Stimulated activated CD4-positive, alpha-beta T cell treated with anti-CD3 and anti-CD28 coated beads, Interleukin-1b, Interleukin-23, amount 100 ng/mL, for 1 hour (primary cell): ENCODE measurements at places on chromosomes 11 and 22.
A peak's percentile ranks its signal among the peaks of the same experiment; 100 is the strongest.

DNA sequence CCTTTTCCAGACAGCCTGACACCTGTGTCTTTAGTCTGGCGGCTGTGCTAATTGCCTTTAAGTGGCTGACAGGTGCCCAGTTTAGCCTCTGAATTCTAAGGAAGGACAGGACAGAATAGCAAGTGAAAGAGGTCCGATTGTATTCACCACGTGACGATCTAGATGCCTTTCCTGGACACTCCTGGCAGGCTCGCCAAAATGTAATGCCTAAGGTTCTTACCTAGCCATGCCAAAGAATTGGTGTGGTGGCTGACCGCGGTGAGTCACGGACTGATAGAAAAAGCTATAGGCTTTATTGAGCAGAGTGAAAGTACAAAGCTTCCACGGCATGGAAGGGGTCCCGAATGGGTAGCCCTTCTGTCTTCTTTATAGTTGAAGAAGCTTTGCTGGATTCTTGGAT, 26.7 kb downstream of the ANKRD42 start:
- DNase-seq: no peak

GRCh38 chr11:13984616-13985450, 22.3 kb downstream of the SPON1 start:
- DNase-seq: no peak

DNA sequence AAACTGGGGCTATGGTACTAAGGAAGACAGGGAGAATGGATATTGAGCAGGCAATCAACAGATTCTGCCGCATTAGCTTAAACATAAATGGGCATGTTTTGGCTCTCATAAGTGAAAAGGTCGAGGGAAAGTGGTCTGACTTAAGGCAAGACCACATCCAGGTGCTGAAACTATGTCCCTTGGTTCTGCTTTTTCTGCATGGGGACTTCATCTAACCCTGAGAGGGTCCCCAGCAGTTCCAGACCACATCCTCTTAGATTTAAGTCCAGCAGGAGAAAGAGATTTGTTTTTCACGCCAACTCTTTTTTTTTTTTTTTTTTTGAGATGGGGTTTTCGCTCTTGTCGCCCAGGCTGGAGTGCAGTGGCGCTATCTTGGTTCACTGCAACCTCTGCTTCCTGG, 5.5 kb downstream of the RPS6KA4 start:
- DNase-seq: no peak

- no peak for DNase-seq
Observed at GRCh38 chr11:100681064-100681502, 6.0 kb upstream of the ARHGAP42 start.

DNA sequence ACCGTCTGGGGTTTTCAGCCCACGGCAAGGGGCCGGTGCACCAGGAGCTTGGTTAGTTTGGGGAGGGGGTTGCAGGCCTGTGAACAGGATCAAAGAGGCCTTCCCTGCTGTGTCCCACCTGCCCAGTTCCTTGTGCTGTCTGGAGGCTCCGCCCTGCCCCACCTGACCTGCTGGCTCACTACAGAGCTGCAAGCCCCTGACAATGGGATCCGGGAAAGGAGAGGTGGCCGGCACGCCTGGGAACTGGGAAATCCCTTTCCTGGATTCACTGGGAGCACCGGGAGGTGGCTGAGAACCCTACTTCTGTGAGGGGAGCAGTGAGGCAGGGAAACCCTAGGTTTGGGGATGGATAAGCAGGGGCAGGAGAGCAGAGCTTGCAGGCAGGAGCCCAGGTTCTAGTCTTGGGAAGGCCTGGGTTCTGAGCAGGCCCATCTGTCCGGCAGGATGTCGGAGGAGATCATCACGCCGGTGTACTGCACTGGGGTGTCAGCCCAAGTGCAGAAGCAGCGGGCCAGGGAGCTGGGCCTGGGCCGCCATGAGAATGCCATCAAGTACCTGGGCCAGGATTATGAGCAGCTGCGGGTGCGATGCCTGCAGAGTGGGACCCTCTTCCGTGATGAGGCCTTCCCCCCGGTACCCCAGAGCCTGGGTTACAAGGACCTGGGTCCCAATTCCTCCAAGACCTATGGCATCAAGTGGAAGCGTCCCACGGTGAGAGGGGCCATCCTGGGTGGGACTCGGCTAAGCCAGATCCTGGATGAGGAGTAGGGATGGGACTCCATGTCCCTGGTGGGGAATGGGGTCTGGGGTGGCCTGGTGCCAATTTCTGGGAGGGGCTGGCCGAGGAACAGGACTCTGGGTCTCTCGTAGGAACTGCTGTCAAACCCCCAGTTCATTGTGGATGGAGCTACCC, 786 bp downstream of the CAPN1 start:
- DNase-seq: no peak

DNA sequence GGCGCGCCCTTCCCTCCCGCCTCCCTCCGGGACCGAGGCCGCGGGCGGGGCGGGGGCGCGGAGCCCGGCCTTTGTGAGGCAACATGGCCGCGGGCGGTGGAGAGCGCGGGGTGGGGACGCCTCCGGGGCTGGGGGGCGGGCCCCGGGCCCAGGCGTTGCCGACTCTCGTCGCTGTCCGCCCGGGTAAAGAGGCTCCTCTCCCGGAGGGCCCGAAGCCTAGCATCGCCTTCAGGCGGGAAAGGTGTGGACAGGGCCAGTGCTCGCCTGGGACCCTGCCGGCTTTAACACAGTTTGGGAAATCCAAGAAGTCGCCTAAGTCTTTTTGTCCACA, 369 bp downstream of the DGCR8 start:
- DNase-seq: peak; percentile 50

DNA sequence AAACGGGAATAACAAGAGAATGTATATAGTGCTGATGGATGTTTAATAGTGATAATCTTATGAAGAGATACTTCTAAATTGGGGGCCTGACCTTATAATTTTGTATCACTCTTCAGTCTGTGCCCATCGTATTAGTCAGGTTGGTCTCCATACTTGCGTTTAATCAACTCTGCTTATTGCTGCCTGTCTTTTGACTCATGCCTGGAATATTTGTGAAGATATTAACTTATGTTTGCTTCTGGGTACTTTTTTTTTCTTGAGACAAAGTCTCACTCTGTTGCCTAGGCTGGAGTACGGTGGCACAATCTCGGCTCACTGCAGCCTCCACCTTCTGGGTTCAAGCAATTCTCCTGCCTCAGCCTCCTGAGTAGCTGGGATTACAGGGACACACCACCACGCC, 24.0 kb downstream of the TMEM135 start:
- DNase-seq: no peak

DNA sequence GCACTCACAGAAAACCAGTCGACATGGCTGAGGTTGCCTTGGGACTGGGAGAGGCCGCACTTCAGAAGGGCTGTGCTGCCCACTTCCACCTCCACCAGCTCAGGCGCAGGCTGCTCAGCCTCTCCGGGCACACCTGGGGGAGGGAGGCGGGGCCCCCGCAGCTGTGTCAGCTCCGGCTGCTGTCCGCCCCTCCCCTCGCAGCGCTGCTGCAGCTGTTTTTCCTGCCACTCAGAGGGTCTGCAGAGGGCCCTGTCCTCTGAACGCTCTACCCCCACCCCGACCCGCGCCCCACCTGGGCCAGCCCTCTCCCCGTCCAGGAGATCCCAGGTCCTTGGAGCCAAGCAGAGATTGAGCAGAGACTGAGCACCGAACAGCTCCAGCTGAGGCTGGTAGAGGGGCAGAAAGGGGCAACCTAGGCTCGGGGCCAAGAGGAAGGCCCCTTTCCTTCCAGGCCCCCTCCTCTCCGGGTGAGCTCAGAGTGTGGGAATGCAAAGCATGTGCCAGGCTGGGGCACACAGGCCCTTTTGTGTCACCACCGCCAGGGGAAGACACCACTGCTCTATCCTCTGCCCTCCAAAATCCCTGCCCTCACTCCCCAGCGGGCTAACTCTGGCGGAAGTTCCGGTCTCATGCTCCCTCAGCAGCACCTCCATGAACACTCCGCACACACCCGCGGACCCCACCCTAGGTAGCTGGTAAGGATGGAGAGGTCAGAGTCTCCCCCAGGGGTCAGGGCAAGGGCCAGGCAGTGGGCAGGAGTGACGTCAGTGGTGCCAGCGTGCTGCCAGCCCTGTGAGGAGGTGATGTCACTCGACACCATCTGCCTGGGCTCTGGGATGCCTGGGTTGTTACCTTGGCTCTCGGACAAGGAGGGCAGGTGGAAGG, 1.6 kb downstream of the MCAM start:
- DNase-seq: no peak

- DNase-seq: no peak
Observed at GRCh38 chr11:1168256-1168655, 10.5 kb downstream of the MUC5AC start.

- peak; percentile 37 for DNase-seq
Observed at GRCh38 chr22:25048659-25049647, 96.4 kb downstream of the KIAA1671 start.

GRCh38 chr22:39520226-39521105, at the start of gene ATF4:
Gene ATF4, plus strand, starts transcription at chr22:39520562. Its CDS starts 884 bp downstream, at chr22:39521446.
- DNase-seq: peak; percentile 94

DNA sequence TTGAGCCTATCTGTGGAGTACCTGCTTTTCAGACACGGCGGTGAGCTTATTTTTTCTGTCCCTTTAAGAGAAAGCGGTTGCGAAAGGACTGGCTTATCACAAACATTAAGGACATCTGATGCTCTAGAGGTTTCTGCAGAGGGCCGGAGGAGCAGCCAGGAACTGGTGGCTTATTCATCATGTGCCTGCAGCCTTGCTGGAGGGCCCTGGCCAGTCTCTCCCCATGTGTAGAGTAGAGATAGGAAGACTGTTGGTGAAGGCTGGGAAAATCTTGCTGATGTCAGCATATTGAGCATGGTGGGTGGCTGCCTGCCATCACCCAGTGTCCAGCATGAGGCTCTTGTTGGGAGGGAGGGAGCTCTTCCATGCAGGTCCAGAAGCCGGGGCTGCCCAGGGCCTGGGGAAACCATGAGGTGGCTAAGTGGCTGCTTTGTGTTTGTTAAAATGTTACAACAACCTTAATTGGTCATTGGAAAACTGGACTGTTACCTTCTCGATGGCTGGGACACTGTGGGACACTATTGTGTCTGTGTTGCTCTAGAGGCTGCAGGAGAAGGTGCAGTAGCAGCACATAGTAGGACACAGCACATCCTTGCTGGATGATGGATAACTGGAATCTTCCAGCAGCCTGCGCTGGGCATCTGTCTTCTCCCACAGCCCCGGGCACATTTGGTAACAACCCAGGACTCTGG, 54.3 kb downstream of the TSPAN18 start:
- DNase-seq: no peak

DNA sequence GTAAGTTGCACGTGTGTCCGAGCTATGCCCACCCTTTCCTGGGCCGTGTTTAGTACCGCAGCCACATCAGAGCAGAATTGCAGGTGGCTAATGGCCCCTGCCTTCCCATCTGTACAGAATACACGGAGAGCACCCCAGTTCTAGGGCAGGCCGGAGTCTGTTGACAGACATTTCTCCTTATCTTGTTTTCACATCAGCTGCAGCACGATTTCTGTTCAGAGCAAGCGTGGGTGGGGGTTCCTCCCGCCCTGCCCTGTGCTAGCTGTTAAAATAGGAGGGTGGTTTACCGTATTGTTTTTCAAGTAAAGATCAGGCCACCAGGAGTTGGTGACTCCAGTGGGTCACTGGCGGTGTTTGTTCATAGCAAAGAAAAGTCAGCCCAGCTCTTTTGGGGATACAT, 41.1 kb downstream of the UBASH3B start:
- peak; percentile 37 for DNase-seq

- no peak for DNase-seq
Observed at GRCh38 chr11:119990309-119991021, 147.4 kb downstream of the TRIM29 start.
